ENCODE measurements at places on chromosomes 4 and X.

- DNase-seq: no peak
These were observed 17.2 kb downstream of the XPNPEP2 start for GRCh38 chrX:129755779-129756650.

DNA sequence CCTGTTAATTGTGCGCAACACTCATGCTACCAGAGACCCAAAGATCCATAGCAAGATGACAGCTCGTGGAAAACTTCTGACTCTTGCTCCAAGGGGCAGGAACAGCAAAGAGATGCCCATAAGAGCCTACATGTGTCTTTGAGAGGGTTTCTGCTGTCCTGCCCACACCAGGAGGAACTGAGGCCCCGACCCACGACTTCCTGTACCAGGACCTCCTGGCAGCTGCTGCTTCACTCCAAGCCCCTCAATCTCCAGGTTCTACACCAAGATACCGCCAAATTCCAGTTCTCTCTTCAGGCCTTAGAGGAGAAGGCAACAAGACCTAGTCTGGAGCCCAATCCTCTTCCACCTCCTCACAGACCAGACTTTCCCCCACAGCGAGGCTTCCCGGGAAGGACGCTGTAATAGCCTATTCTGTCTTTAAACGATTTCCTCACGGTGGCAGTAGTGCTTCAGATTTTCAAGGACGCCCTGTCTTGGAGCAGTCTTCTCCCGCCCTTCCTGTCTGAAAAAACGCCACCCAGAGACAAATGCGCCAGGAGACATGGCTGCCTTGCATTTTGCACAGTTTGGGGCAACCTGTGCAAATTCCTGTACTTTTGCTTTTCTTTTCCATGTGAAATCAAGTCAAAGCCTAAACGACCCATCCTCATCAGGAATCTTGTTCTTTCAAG is 230.2 kb upstream of the STK26 start:
- peak; percentile 72 for DNase-seq

GRCh38 chr4:145957302-145957701 is 18.7 kb upstream of the ZNF827 start:
- DNase-seq: no peak

- no peak for DNase-seq
These were observed 592.9 kb downstream of the BCOR start for GRCh38 chrX:39504850-39505259.

DNA sequence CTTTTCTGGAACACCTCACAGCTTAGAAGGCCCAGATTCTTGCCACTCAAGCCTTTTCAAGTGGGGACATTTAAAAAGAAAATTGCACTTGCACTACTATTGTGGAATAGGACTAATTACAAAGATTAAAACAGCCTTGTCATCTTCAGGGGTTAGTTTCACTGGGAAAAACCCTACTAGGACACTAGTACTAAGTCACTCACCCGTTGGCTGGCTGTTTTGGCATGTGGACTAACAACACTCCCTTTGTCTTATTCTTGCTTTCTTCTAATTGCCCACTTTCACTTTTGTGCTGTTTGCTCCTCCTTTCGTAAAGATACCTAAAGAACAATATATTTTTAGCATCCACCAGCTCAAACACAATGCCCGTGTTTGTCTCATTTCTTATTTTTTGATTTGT is 200.9 kb upstream of the MID1 start:
- DNase-seq: no peak

- no peak for DNase-seq
These were observed 39.7 kb downstream of the TRIM61 start for GRCh38 chr4:164937576-164938270.

DNA sequence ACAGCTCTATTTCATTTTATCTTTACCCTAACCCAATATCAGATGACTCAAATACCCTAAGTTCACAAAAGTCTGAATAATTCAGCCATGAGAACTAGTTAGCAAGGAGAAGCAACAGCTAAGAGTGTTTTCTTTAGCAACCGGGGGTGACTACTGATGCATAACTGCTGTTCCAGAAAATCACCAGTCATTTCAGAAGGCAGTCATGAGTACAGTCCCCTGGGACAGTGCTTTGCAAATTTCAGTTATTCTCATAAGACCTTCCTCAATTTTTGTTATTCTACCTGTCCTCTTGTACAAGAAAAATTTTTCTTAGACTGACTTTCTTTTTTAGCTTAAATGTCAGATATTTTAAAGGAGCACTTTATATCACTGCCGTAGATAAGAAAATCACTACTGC is 16.4 kb downstream of the BANK1 start:
- DNase-seq: no peak

GRCh38 chr4:133484287-133484686 is 335.2 kb downstream of the PCDH10 start:
- DNase-seq: no peak

Measured in activated T-helper 9 cell treated with anti-CD3 and anti-CD28 coated beads, Interleukin-2, amount 50 U/mL, for 16 hours (primary cell).